ENCODE measurements at places on chromosomes 2 and 18. TPM values are rescaled to one million over a fixed set of nuclear protein-coding genes. Genes with fewer than 3 reads are reported as not detected.

Gene C1QL2
- total RNA-seq: not detected

Gene GNAL
- total RNA-seq: 30.8 TPM

Gene TBR1
- not detected for total RNA-seq

Gene ALPI
- not detected for total RNA-seq

Gene KLHL29
- total RNA-seq: 14.1 TPM

Gene KLHL41
- 3,308 TPM for total RNA-seq

Gene CXCR2
- total RNA-seq: 1.3 TPM

Gene FOXI3
- total RNA-seq: not detected

Gene DYNAP
- total RNA-seq: not detected

Gene TTC27
- total RNA-seq: 12.2 TPM

Gene IMPACT
- 21.4 TPM for total RNA-seq

Gene ABCG8
- not detected for total RNA-seq

Gene CCDC74B
- not detected for total RNA-seq

Gene CRYBA2
- not detected for total RNA-seq

Gene ALPG
- total RNA-seq: not detected

Gene PCGF1
- total RNA-seq: 32.0 TPM

Gene IL36A
- total RNA-seq: not detected

Gene KCNJ13
- not detected for total RNA-seq

Gene CRIM1
- 50.0 TPM for total RNA-seq

Gene BOLL
- 3.9 TPM for total RNA-seq

Gene CAPG
- 11.1 TPM for total RNA-seq

Gene PIEZO2
- 0.15 TPM for total RNA-seq

Gene ACVR2A
- 12.3 TPM for total RNA-seq

Gene PLEKHB2
- 67.6 TPM for total RNA-seq

Gene CNGA3
- not detected for total RNA-seq

Gene SERPINB10
- total RNA-seq: not detected

Gene SMC6
- total RNA-seq: 9.3 TPM

Gene YIPF4
- total RNA-seq: 38.3 TPM

Gene C2orf66
- total RNA-seq: not detected
